Activated CD4-positive, alpha-beta T cell treated with anti-CD3 and anti-CD28 coated beads for 36 hours (primary cell): ENCODE measurements at places on chromosomes 2 and 18. TPM values are rescaled to one million over a fixed set of nuclear protein-coding genes. Genes with fewer than 3 reads are reported as not detected.
A peak's percentile ranks its signal among the peaks of the same experiment; 100 is the strongest.

CKAP2L gene
- total RNA-seq: 46.7 TPM

PPM1B gene
- 34.8 TPM for total RNA-seq

- no peak overlapping the region for H3K4me3 ChIP-seq
- H3K27me3 ChIP-seq: peaks cover 7% of the 10 kb centered on the region
- H3K27ac ChIP-seq: no peak overlapping the region
These were observed 156.4 kb downstream of the RDH14 start for GRCh38 chr2:18403921-18404522.

DNA sequence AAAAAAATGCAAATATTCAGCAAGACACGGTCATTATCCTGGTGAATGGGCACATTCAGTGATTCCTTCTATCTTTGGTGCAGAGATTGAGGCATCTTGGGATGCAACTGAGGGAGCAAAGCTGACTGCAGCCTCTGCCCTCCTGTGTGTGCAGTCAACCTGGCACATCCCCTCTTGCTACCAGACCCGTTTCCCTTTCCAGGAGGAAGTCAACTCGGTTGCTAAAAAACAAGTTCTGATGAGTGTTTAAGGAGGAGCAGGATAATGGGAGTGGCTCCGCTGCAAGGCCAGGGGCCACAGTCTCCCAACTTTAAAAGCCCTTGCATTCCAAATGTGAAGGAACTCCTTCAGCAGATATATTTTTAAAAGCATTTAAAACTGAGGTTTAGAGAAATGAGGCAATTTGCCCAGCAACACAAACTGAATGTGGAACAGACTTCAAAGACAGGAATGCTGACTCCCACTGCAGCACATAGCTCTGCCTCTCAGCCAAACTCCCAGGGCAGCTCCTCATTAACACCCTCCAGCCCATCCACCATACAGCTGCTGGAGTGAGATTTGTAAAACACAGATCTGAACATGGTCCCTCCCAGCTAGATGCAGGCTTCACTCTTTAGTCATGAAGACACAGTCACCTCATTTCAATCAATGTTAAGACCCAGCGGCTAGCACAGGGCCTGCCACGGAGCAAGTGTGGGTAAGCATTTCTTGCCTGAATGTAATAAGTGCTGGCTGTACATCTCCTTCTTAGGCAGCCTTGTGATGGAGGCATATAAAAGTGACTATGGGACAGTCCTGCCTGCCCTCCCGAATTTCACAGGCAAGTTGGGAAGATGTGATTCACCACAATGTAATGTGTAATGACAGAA lies 54.3 kb downstream of the VSNL1 start:
- no peaks in the 10 kb centered on the region for H3K36me3 ChIP-seq
- DNase-seq: no peak
- H3K4me3 ChIP-seq: no peak overlapping the region
- H3K27me3 ChIP-seq: peaks cover 6% of the 10 kb centered on the region
- no peak overlapping the region for H3K27ac ChIP-seq

DNA sequence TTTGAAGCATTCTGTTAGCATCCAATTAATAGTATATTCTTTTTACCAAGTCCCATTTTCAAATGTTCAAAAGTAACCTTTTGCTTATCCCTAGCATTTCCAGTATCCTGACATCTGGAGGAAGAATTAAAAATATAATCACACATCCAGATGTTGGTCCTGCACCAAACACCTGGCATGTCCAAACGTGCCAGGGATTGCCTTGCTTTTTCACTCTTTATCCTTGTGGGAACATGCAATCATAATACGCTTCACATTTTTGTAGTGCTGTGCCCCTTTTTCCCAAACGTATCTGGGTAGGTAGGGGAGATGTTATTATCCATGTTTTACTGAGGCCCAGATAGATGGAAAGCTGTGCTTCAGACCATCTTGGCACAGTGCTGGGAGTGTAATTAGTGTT lies 133.0 kb downstream of the TPGS2 start:
- no peak overlapping the region for H3K27ac ChIP-seq
- H3K4me3 ChIP-seq: no peak overlapping the region
- H3K27me3 ChIP-seq: peaks cover 6% of the 10 kb centered on the region

- no peaks in the 10 kb centered on the region for H3K36me3 ChIP-seq
- no peak overlapping the region for H3K4me3 ChIP-seq
- no peak overlapping the region for H3K27ac ChIP-seq
These were observed 9.1 kb upstream of the ECEL1 start for GRCh38 chr2:232496501-232497270.

GRCh38 chr18:72908181-72908580 lies 40.4 kb upstream of the NETO1 start:
- no peak overlapping the region for H3K4me3 ChIP-seq
- no peaks in the 10 kb centered on the region for H3K36me3 ChIP-seq
- no peak overlapping the region for H3K27ac ChIP-seq
- no peak for DNase-seq

- H3K4me1 ChIP-seq: no peaks in the 10 kb centered on the region
- DNase-seq: no peak
- H3K36me3 ChIP-seq: no peaks in the 10 kb centered on the region
- H3K4me3 ChIP-seq: no peak overlapping the region
These were observed 9.2 kb downstream of the SLC4A5 start for GRCh38 chr2:74333896-74334586.

DNA sequence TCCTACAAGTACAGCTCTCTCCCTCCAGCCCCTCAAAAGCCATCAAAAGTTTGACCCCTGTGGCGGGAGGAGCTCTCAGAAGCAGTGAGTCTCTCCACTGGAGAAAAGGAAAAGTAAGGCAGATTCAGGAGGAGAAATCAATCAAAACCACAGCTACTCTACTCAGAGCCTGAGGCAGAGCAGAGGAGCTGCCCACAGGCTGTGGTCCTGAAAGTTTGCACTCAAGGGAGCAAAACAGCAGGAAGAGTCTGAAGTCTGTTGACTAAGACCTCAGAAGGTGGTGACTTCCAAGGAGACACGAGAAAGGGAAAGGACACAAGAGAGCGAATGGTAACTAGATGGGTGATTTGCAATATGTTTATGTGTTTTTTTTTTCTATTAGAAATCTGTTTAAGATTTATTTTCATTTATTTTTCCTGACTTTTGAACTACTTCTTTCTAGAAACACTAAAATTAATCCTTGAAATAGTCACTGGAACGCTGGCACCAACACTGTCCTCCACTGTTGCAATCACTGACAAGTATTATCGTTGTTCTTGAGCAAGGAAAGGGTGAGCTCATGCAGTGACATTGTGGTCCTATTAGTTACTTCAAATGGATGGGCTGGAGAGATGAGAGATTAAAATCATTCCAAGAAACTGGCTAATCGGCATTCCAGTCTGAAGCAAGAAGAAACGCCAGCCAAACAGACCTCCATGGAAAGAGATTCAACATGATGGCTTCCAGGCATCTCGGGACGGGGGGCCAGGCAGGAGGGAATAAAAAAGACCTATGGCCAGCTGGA lies 35.8 kb downstream of the PID1 start:
- no peak overlapping the region for H3K27ac ChIP-seq
- H3K4me1 ChIP-seq: no peaks in the 10 kb centered on the region
- H3K36me3 ChIP-seq: no peaks in the 10 kb centered on the region
- no peaks in the 10 kb centered on the region for H3K27me3 ChIP-seq
- no peak for DNase-seq

- no peaks in the 10 kb centered on the region for H3K36me3 ChIP-seq
- no peaks in the 10 kb centered on the region for H3K4me1 ChIP-seq
- no peak overlapping the region for H3K4me3 ChIP-seq
- H3K27ac ChIP-seq: no peak overlapping the region
- H3K27me3 ChIP-seq: peaks cover 2% of the 10 kb centered on the region
- peak; percentile 43 for DNase-seq
These were observed 314.8 kb downstream of the MBD2 start for GRCh38 chr18:53909668-53910067.

DNA sequence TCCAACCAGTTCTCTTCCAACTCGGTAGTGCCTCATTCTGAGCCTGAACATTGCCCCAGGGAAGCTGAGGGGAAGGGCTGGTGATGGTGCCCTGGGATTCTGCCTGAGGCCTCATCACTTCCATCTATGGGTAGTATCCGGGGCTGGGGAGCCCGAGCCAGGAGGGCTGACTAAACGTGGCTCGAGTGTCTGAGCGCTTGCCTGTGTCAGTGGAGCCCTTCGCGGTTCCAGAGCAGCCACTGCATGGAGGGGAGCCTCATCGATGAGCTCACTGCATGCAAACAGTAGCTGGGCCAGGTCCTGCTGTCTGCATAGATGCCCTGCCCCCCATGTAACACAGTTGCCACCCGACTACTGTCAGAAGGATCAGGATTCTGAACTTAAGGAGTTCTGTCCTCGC lies 129.3 kb downstream of the GLI2 start:
- H3K4me1 ChIP-seq: no peaks in the 10 kb centered on the region
- no peak overlapping the region for H3K27ac ChIP-seq
- no peaks in the 10 kb centered on the region for H3K36me3 ChIP-seq
- no peak for DNase-seq
- H3K27me3 ChIP-seq: peaks cover 19% of the 10 kb centered on the region
- no peak overlapping the region for H3K4me3 ChIP-seq

DNA sequence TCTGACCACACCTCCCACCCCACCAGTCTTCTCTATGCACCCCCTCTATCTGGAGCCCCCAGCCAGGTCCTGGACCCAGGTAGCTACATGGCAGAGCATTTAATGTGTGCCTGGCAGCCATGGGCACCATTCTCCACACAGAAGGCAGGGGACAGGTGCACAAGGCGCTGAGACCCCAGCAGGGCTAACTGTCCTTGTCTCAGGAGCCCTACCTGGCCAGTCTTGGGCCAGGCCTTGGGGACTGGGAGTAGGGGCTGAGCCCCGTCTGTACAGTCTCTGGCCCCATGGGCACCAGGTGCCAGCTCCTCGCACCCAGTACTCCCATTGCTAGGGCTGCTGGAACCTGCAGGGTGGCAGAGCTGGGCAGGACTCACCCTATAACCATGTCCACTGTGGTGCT lies 2.9 kb downstream of the GNLY start:
- DNase-seq: no peak
- peaks cover 6% of the 10 kb centered on the region for H3K4me1 ChIP-seq
- no peak overlapping the region for H3K4me3 ChIP-seq
- H3K27me3 ChIP-seq: no peaks in the 10 kb centered on the region
- H3K27ac ChIP-seq: no peak overlapping the region
- H3K36me3 ChIP-seq: no peaks in the 10 kb centered on the region

- no peak for DNase-seq
- no peaks in the 10 kb centered on the region for H3K36me3 ChIP-seq
- peak overlapping the region; percentile 93 for H3K4me3 ChIP-seq
These were observed 823 bp upstream of the RNU2-63P start for GRCh38 chr2:88016960-88017779.

- H3K36me3 ChIP-seq: no peaks in the 10 kb centered on the region
- no peak overlapping the region for H3K4me3 ChIP-seq
- H3K4me1 ChIP-seq: no peaks in the 10 kb centered on the region
- DNase-seq: no peak
- H3K27me3 ChIP-seq: no peaks in the 10 kb centered on the region
These were observed 99.5 kb downstream of the HS1BP3 start for GRCh38 chr2:20551260-20551944.

- H3K36me3 ChIP-seq: no peaks in the 10 kb centered on the region
- H3K27ac ChIP-seq: peak overlapping the region; percentile 70
- H3K27me3 ChIP-seq: no peaks in the 10 kb centered on the region
- H3K4me3 ChIP-seq: no peak overlapping the region
These were observed 81.3 kb downstream of the LIMS1 start for GRCh38 chr2:108615480-108616090.

- no peaks in the 10 kb centered on the region for H3K36me3 ChIP-seq
- no peaks in the 10 kb centered on the region for H3K27me3 ChIP-seq
- DNase-seq: no peak
- peak within 1 kb of the TSS; percentile 83 for H3K27ac ChIP-seq
- H3K4me1 ChIP-seq: peaks cover 18% of the 10 kb centered on the region
These were observed at the start of gene SLC66A3 for GRCh38 chr2:11155381-11156035. Gene SLC66A3, plus strand, starts transcription at chr2:11155467. Its CDS starts 80 bp downstream, at chr2:11155547.
